NT2/D1 (cell line): ENCODE measurements at places on chromosomes 6 and 20.

GRCh38 chr20:20896606-20897005 is 184.2 kb upstream of the RALGAPA2 start:
- no peak for DNase-seq

- no peak for DNase-seq
Measured at GRCh38 chr6:44779130-44779826, 391.8 kb downstream of the CDC5L start.

DNA sequence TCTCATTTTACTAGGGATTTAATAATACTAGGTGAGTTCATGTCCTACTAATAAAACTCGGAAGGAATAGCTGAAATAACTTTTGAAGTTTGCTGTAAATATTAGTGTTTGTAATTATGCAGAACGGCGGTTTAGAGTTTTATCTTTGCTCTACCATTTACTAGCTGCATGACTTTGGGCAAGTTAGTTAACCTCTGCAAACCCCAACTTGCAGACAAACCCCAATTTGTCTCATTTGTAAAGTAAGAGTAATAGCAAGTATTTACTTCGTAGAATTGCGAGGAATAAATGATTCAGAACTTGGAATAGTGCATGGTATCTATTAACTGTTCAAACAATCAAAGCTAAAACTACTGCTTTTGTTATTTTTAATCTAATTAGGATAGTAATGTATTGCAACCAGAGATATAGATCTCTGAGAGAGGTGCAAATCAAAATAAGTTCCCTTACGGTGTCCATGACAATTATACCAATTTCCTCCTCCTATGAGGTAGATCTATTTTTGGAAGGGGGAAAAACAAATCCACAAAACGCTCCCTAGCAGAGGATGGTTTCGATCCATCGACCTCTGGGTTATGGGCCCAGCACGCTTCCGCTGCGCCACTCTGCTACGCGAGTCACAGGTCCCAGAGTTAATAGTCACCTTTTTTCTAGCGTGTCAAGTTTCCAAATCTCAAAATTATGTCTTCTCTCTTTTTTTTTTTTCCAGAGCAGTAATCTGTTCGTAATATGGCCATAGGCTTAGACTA is 35.1 kb upstream of the BTN3A2 start:
- peak; percentile 33 for DNase-seq

DNA sequence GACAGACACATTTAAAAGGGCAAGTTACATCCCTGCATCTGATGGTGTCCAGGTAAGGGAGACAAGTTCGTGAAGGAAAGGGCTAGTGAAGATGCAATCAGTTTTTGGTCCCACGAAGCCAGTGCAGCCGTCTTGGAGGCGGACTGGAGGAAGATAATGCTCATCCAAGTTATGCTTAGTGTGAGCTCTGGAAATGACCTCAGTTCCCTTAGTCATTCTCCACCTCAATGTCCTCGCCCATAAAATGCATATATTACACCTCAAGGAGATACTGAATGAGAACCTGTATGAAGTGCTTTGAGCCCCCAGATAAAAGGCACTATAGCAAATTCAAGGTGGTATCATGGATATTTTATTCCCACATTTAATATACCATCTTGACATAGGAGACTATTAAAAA is 358.8 kb downstream of the ADGRB3 start:
- DNase-seq: no peak

DNA sequence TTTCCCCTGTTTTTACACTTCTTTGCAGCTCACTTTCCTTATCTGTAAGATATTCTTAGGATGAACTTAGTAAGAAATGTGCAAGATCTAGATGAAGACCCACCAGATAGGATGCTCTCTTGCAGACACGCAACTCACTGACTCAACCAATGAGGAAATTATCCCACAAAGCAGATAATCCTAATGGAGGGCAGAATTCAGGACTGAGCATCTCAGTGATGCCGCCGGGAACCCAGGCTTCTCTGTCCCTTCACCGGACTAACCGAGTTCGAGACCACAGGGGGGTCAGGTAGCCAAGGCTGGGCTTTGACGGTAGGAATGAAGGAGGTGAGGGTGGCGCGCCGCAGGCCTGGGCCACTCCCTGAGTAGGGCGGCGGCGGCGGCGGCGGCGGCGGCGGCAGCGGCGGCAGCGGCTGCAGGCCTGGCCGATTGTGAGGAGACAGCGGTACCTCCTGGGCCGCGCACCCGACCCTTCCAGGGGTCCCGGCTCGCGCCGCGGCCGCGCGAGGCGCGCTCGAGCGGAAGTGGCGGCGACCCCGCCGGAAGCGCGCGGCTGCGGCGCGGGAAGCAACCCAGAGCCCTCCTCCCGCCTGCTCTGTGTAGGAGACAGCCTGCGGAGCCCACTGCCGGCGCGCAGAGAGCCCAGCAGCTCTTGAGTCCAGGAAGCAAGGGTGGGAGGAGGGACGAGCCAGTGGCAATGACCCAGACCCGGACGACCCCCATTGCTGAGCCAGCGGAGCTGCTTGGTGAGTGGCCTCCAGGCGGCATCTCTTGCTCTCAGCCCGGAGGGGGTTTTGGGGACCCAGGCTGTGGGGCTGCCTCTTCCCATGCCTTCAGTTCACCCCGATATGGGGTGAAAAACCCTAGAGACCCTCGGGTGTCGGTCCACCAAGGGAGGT is at the start of gene KHDC1:
KHDC1 (minus strand) TSS at position 526 of the 899 bp plus-strand sequence. CDS start 20,679 bp downstream, outside the sequence.
- no peak for DNase-seq

- DNase-seq: no peak
Measured at GRCh38 chr6:108159981-108160380, 5.8 kb upstream of the NR2E1 start.

DNA sequence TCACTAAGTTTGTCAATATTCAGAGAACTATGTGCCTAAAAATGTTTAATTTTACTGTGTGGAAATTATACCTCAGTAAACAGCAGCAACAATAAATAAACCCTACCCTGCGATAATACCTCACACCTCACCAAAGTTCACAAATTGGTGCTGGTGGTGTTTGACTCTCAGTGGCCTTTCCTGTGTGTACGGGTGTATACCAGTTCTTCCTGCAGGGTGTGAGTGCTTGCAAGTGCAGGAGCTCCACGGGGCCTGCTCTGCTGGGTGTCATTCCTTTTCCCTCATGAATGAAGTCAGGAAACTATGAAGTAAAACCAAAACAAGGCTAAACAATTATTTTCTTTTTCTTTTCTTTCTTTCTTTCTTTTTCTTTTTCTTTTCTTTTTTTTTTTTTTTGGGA is 4.1 kb upstream of the ENPP5 start:
- no peak for DNase-seq

DNA sequence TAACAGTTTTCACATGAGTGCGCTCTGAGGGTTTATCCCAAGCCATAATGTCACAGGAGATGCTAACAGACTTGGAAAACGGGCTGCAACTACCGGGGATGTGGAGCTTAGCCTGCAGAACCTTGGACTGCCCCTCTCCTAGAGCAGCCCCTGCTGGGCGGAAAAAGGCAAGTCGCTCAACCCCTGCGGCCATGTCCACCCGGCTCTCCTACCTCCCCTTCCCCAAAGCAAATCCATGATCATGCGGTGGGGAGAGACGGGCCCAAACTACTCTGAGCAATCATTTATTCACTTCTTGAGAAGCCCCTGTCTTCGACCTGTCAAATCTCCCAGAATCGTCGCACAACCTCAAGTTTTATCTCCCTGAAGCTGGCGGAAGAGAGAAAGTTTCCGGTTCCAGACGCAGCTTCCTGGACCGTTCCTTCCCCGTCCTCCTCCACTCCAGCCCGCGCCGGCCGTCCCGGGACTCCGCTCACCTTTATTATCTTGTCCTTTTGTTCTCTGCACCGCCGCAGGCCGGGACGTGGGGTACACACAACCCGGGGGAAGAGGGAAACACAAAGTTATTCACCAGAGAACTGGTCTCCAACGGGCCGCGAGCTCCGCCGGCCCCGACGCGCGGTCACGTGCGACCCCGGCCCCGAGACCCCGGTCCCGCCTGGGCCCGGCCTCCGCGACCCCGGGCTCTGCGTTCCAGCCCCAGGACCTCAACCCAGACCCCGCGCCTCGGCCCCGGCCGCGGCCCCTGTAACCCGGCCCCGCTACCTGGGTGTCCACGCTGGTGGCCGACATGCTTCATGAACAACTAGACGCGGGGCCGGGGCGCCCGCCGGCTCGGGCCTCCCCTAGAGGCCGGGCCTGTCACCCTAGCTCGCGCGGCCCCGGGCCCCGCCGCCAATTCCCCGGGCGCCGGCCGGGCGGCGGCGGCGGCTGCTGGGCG is 560 bp downstream of the YTHDF1 start:
- DNase-seq: no peak

GRCh38 chr6:2725999-2726567 is 24.6 kb downstream of the MYLK4 start:
- no peak for DNase-seq

DNA sequence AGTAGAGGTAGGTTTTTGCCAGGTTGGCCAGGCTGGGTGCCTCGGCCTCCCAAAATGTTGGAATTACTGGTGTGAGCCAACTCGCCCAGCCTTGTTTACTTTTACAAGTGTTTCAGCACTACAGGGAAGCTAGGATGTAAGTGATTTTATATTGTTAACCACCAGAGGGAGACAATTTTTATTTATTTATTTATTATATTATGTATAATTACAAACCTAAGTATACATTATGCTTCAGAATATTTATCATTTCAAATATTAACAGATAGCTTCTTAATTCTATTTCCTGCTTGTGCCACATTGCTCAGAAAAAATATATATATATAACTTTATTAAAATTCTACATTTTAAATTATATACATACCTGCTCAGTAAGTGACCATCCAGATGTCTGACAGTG is 9.8 kb downstream of the MMUT start:
- no peak for DNase-seq

- DNase-seq: no peak
Measured at GRCh38 chr6:125987026-125987617, 782 bp downstream of the TRMT11 start.

DNA sequence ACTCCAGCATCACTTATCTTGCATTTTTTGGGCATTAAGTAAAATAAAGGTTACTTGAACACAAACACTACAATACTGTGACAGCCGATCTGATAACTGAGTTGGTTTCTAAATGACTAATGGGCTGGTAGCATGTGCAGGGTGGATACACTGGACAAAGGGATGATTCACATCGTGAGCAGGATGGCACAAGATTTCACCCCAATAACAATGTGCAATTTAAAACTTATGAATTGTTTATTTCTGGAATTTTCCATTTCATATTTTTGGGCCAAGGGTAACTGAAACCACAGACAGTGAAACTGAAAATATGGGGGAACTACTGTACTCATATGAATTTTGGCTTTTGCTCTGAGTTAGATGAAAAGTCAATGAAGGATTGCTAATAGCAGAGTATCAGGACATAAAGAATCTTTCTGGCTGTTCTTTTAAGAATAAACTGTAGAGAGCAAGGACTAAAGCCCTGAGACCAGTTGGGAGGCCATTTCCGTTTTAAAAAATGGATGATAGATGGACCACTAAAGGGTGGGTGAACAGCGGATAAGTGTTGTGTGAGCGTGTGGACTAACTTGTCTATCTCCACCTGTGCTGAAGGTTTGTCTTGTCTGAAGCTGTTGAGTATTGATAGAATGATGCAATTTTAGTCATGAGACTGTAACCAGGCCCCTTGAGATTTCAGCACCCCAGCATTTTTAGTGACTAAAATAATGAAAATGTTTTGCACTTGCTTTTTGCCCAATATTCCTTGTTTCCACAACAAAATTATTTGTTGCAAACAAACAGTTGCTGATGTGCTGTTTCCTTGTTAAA is 8.2 kb downstream of the SPINT3 start:
- no peak for DNase-seq

DNA sequence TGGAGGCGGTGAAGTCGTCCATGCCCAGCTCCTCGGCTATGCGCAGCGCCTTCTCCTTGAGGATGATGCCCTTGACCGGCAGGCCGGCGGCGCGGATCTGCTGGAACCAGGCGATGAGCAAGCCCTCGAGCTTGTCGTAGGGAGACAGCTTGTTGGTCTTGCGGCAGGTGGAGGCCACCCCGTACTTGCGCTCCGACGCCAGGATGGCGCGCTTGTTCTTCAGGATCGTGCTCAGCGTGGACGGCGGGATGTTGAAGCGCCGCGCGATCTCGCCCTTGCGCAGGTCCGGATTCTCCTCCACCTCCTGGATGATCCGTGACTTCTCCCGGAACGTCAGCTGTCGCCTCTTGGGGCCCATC is 435 bp downstream of the CENPB start:
- no peak for DNase-seq

DNA sequence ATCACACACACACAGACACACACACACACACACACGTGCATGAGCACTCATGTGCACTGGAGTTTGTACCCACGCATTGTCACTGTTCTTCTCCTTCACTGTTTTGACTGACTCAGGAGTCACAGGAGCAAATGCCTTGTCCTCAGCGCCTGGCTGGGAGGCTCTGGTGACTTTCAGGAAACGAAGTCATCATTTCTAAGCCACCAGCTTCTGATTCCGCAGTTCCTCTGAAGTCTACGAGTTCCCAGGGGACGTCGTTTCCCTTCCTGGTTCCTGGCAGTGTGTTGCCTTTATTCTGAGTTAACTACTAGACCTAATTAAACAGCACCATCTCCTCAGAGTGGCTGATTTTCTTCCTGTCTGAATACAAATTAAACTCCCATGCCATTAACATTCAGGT is 82.2 kb upstream of the PMEPA1 start:
- DNase-seq: no peak

GRCh38 chr6:105786890-105787655 is 299.1 kb upstream of the PRDM1 start:
- no peak for DNase-seq

- no peak for DNase-seq
Measured at GRCh38 chr20:3461911-3462677, 8.7 kb upstream of the ATRN start.

DNA sequence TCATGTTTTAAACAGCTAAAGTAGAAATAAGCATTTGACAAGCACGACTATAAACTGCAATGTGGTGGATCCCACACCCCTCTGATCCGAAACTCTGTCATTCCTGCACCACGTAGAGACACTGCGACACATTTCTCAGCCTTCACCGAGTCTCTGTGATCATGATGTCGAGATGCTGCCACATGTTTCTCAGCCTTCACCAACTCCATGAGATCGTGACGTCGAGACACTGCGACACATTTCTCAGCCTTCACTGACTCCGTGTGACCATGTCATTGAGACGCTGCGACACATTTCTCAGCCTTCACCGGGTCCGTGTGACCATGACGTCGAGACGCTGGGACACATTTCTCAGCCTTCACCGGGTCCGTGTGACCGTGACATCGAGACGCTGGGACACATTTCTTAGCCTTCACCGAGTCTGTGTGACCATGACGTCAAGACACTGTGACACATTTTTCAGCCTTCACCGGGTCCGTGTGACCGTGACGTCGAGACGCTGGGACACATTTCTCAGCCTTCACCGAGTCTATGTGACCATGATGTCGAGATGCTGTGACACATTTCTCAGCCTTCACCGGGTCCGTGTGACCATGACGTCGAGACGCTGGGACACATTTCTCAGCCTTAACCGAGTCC is 143.0 kb downstream of the TTLL2 start:
- DNase-seq: no peak

GRCh38 chr20:3900187-3900604 is 11.0 kb downstream of the PANK2 start:
- no peak for DNase-seq

GRCh38 chr6:104484626-104485025 is 375.1 kb downstream of the HACE1 start:
- DNase-seq: no peak

- DNase-seq: no peak
Measured at GRCh38 chr20:6067763-6068318, 14.0 kb upstream of the LRRN4 start.

- no peak for DNase-seq
Measured at GRCh38 chr20:53181866-53182376, 209.8 kb downstream of the TSHZ2 start.
